ENCODE measurements at places on chromosomes 7 and 10. TPM values are rescaled to one million over a fixed set of nuclear protein-coding genes. Genes with fewer than 3 reads are reported as not detected.

LRRD1 gene
- total RNA-seq, result under 0.01 TPM

FGFR2 gene
- total RNA-seq, result 0.42 TPM

EEPD1 gene
- 5.1 TPM for total RNA-seq

ARMC10 gene
- total RNA-seq, result 29.7 TPM

LMTK2 gene
- 13.3 TPM for total RNA-seq

TMEM26 gene
- not detected for total RNA-seq

CPEB3 gene
- total RNA-seq, result 1.7 TPM

CHST3 gene
- 7.0 TPM for total RNA-seq

DDC gene
- total RNA-seq, result 0.17 TPM

ADIRF gene
- 12.8 TPM for total RNA-seq

SYCE1 gene
- total RNA-seq, result not detected

GPR15LG gene
- total RNA-seq, result not detected

CPN1 gene
- not detected for total RNA-seq

FOXL3 gene
- not detected for total RNA-seq

ANKRD30A gene
- not detected for total RNA-seq

BEND7 gene
- 14.2 TPM for total RNA-seq

SPACDR gene
- total RNA-seq, result 0.34 TPM

GPR158 gene
- not detected for total RNA-seq

ERVW-1 gene
- not detected for total RNA-seq

CALHM1 gene
- not detected for total RNA-seq

NAT16 gene
- total RNA-seq, result not detected

LRRC4 gene
- total RNA-seq, result 1.0 TPM

CYP2C19 gene
- total RNA-seq, result not detected

COBL gene
- total RNA-seq, result under 0.01 TPM

LRMDA gene
- total RNA-seq, result 7.6 TPM

LIPM gene
- not detected for total RNA-seq

OSBPL3 gene
- total RNA-seq, result 25.2 TPM

GBX1 gene
- not detected for total RNA-seq

HOGA1 gene
- 0.85 TPM for total RNA-seq

CH25H gene
- 3.1 TPM for total RNA-seq

GSTO2 gene
- 0.85 TPM for total RNA-seq

ST8SIA6 gene
- total RNA-seq, result 0.34 TPM

ARMS2 gene
- total RNA-seq, result not detected

MYL10 gene
- not detected for total RNA-seq

PLXDC2 gene
- total RNA-seq, result 5.5 TPM

METTL27 gene
- total RNA-seq, result 0.70 TPM

ANKRD7 gene
- not detected for total RNA-seq

NXPH1 gene
- total RNA-seq, result not detected

NANOS1 gene
- 0.09 TPM for total RNA-seq

GPR22 gene
- total RNA-seq, result 0.17 TPM

UNC5B gene
- 12.1 TPM for total RNA-seq

MNX1 gene
- total RNA-seq, result not detected

PRSS37 gene
- total RNA-seq, result not detected

GTF2IRD1 gene
- 7.4 TPM for total RNA-seq

PLPP4 gene
- total RNA-seq, result not detected

TMEM213 gene
- not detected for total RNA-seq

PRPS1L1 gene
- total RNA-seq, result 0.14 TPM

EIF5AL1 gene
- 0.51 TPM for total RNA-seq

PTPRN2 gene
- total RNA-seq, result 2.1 TPM

PON3 gene
- 0.85 TPM for total RNA-seq

CDCA7L gene
- total RNA-seq, result 85.4 TPM

SEMA3C gene
- total RNA-seq, result 4.2 TPM

CFAP46 gene
- total RNA-seq, result 0.85 TPM
